ENCODE measurements at places on chromosomes 3 and 15.

DNA sequence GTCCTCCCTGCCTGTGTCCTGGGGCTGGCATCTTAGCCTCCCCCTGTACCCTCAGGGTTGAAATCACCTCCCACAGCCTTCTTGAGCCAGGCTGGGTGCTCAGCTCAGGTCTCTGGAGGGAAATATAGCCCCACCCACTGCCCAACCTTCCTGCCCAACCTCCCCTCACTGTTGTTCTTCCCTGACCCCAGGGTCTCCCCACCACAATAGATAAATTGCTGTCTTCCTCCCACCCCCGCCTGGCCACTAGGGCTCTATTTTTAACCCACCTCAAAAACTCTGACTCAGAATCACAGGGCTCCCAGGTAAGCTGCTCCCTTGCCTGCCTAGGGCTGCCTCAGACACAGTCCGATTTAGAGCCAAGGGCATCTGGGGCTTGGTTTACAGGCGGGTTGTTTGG lies 15.0 kb downstream of the HCN4 start:
- DNase-seq: no peak

DNA sequence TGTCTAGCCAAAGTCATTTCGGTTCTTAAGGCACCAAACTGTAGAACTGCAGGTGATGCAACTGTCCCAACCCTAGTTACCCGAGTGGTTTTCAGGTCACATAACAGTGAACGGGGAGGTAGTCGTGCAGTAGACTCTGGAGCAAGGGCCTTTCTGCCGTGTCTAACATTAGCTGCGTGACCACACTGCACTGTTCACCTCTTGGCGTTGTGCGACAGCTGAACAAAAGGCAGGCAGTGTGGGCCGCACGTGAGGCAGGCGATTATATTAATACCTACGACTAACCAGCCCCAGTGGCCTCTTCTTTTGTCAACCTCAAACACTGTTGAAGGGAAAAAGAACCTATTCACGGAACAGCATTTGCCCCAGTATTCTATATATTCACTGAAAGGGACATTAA lies 2.8 kb downstream of the LRRN1 start:
- no peak for DNase-seq

DNA sequence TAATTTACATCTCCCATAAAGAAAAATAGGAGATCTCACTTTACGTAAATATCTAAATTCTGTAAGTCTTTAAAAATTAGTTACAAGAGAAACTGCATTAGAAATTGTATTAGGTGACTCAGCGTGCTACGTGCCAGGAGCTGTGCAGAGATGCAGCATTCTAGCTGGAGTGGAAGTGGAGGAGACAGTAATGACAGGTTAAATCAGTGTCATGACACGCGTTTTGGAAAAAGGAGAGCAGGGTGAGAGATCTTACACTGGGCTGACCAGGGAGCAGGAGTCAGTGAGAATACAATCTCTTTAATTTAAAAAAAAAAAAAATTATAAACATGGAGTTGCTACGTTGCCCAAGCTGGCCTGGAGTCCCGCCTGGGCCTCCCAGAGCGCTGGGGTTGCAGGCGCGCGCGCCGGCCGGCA lies 635 bp downstream of the TUBGCP5 start:
- DNase-seq: peak; percentile 43

GRCh38 chr15:29773000-29773399 lies 49.3 kb downstream of the TJP1 start:
- DNase-seq: no peak

DNA sequence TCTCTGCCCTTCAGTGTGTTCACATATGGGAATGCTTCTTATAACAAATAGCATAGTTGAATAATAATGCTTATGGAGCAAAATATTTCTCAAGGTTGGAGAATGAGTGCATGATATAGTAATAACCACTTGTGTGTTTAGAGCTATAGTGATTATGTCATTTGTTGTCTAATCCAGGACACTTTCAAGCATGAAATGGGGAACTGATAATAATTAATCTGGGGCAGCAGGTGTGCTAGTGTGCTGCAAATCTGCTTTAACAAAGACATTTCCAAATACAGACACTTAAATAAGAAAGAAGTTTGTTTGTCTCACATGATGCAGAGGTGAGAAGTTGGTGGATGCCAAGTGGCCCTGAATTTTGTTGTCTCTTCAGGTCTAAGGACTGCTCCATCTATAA lies 579.3 kb upstream of the GRM7 start:
- no peak for DNase-seq

- no peak for DNase-seq
Observed at GRCh38 chr15:57924598-57924997, 140.9 kb downstream of the ALDH1A2 start.

DNA sequence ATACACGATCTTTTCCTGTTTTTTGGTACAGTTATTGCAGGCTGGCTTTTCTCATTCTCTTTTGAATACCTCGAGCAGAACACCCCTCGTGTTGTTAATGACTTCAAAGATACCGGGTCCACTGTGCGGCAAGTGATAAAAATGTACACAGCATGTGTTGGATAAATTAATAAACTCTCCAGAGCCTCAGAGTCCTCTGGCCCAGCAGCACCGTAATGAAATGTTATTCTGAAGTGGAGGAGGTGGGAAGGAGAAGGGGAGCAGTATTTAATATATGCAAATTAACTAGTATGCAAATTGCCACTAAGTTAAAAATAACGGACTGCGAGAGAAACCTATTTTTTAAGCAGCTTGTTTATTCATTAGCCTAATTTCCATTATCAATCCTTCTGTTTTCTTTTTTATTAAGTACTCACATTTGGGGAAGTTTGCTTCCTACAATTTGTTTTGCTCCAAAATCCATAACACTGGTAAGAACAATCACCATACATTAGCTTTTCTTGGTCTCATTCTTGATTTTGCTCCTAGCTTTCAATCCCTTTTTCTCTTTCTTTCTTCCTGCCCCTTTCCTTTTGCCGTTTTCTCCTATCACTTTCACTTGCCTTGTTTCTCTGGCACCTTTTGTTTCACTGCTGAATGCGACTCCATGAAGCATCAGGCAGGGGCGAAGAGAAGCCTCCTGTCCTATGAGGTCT lies 462.3 kb upstream of the PPP2R3A start:
- DNase-seq: no peak

- no peak for DNase-seq
Observed at GRCh38 chr3:169285057-169286033, 378.2 kb downstream of the MECOM start.

GRCh38 chr15:48456134-48456533 lies 124.9 kb downstream of the DUT start:
- DNase-seq: no peak

GRCh38 chr3:133821767-133822638 lies 16.4 kb downstream of the SRPRB start:
- DNase-seq: peak; percentile 20

GRCh38 chr15:77118882-77119321 lies 48.0 kb upstream of the TSPAN3 start:
- peak; percentile 85 for DNase-seq

DNA sequence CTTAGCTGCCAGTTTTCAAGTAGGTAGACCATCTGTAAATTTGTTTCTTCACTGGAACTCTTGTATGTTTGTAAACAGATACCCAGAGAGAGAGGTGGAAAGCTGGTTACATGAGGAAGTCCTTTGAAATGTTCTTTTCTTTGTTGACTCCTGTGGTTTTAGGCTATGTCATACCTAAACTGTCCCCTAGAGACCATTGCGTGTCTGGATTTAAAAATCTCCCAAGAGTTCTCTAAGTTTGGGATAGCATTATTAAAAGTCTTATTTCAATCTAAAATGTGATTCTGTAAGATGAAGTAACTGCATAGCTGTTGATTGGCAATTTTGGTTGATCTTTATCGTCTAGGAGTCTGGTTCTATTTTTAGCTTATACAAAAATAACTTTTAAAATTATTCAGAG lies 127.2 kb downstream of the GHSR start:
- DNase-seq: no peak

GRCh38 chr3:115623044-115623868 lies at the start of gene GAP43:
TSS of gene GAP43 (plus strand) at chr3:115623510. CDS start at chr3:115623690, 180 bp downstream.
- DNase-seq: peak; percentile 84

- peak; percentile 29 for DNase-seq
Observed at GRCh38 chr3:57855281-57855680, 99.2 kb downstream of the SLMAP start.

GRCh38 chr3:63762180-63762579 lies 56.9 kb upstream of the C3orf49 start:
- DNase-seq: peak; percentile 86

- DNase-seq: peak; percentile 67
Observed at GRCh38 chr3:157861076-157861765, 245.0 kb downstream of the SHOX2 start.

DNA sequence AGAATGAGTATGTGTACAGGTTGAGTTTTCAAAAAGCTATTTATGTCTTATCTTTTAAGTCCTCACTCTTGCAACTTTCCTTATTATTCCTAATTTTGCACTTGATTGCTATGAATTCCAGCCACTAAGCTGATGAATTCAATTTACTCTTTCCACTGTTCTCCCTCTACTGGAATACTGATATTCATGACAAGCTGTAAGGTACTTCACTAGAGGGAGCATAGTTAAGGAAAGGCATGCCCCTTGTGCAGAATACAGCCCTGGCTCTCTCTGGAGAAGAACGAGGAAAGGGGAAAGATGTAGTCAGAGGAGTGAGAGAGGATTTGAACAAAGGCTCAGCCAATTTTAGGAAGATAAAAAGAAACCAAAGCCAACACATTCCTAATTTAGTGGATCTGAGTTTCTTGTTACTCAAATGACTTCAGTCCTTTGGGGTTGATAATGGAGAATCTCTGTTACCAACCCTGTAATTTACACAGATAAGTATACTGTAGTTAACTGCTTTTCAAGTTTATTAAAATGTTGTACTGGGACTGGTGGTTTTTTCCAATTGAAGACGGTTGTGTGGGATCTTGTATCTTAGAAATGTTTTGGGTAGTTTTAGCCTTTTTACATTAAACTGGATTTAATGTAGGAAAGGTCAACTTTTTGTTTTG lies 4.0 kb downstream of the SCAANT1 start:
- DNase-seq: peak; percentile 32

- DNase-seq: no peak
Observed at GRCh38 chr3:48644898-48645760, 9.9 kb upstream of the SLC26A6 start.

DNA sequence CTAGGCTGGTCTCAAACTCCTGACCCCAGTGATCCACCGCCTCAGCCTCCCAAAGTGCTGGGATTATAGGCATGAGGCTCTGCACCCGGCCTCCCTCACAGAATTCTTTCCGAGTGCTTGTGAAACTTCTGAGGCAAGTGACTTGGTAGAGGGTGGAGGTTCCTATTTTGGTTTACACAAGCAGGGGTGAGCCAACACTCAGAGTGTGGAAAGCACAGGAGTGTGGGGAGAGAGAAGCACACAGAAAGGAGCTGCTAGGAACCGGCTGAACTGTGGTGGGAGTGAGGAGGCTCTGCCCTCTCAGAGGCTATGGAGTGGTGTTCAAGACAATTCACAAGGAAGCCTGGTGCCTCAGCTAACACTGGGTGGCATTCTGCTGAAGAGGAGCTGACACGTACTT lies 7.7 kb downstream of the CAPN3 start:
- no peak for DNase-seq

DNA sequence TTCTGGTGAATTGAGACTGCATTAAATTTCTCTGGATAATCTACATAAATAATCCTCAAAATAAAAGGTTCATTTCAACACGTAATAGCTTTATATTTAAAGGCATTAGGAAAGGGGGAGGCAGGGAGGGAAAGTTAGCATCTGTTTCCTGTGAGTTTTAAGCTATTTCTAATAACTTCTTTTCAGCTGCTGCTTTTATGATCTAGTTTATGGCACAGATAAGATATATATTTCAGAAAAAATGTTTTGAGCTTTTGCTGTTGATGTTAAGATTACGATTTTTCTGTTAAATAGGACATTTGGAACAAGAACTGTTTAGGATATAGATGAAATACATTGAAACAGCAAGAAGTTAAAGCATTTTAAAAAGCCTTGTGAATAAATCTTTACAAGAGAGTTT lies 30.0 kb downstream of the UBE2E1 start:
- DNase-seq: no peak

GRCh38 chr3:191244242-191244867 lies 45.3 kb downstream of the OSTN start:
- DNase-seq: peak; percentile 32

DNA sequence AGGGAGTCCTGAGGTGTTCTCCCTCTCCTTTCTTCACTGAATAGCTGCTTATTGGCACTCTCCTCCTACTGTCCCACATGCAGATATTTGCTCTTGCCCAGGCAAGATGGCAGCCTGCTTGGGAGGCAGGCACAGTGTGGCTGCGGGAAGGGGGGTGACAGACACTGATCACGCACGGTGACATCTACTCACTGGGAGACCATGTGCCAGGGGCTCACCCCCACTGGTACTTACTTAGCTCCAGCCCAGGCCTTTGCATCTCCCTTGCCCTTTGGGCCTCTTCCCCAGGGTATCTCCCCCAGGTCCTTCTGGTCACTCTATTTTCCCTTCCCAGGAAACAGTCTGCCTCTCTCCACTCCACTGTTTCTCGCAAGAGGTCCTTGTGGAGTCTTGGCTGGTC lies 6.4 kb downstream of the PLA2G4E start:
- no peak for DNase-seq

DNA sequence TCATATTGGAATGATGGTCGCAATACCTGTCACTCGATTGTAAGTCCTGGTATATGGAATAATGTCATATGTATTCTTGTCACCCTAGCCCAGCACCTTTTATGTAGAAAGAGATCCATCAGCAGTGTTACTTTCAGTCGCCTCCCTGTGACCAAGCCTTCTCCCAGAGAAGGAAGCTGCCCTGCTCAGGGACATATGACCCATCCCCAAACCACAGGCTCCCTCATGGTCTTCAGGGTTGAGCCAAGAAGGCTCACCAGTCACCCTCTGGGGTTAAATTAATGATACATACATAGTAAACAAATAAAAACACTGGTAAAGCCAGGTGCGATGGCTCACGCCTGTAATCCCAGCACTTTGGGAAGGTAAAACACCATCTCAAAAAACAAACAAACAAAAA lies 4.6 kb upstream of the MFGE8 start:
- DNase-seq: no peak

GRCh38 chr3:75048650-75049049 lies 434.2 kb upstream of the CNTN3 start:
- DNase-seq: no peak

DNA sequence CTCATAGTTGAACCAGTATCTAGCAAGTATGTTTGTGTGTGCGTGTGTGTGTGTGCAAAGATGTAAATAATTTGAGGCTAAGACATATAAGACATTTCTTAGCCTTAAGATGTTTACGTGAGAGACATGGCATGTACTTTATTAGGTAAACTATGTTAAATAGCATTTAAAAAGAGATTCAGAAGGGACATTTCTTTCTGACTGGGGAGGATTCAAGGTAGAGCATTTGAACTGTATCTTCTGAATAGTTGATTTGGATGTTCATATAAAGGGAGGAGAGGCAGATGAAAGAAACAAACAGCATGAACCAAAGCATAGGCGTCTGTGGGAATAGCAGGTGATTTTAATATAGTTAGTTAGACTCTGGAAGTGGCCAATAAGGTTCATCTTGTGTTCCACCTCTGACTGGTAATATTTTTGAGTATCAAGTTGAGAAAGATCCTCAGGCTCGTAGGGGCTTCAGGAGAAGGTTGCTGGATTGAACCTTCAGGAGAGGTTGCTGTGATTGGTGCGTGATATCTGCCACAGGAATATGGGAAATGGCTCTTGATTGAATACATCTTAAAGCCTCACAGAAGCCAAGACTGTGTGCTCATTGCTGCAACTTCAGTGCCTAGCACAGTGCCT lies 12.6 kb downstream of the NFKBIZ start:
- DNase-seq: no peak
